Cardiac muscle cell (in vitro differentiated cells and primary cell): ENCODE measurements at places on chromosomes 6 and 20. TPM values are rescaled to one million over a fixed set of nuclear protein-coding genes. Genes with fewer than 3 reads are reported as not detected.

SLC13A3 gene
- total RNA-seq: 2.5 and 3.9 TPM in 2 replicates

DNA sequence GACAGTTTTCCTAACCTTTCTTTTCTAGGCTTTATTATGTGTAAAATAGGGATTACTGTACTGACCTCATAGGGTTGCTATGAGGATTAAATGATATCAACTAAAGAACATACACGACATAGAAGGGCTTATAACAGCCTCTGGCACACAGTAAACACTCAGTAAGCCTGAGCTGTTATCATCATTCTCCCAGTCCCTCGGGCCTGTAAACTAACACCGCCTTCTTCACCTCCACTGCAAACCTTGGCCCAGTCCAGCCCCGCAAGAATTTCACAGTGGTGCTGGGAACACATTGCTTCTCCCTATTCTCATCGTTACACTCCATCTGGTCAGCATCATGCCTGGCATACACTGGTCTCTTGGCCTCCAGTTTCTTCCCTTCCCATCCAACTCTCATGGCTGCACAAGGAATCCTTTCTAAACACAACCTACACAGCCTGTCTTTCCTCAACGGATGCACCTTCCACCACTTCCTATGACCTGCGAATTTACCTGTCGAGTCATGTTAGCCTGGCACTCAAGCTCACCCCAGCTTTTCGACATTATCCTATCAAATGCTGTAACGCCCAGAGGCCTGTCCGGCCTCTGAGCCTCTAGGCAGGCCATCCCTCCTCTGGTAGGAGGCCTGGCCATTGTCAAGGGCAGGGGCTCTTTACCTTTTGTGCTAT, 92.1 kb downstream of the FYN start:
- no peak overlapping the region for H3K4me3 ChIP-seq
- H3K27me3 ChIP-seq: no peaks in the 10 kb centered on the region
- H3K4me1 ChIP-seq: peaks cover 3% of the 10 kb centered on the region
- H3K36me3 ChIP-seq: no peaks in the 10 kb centered on the region

CCR6 gene
- not detected in 2 replicates for total RNA-seq

DNA sequence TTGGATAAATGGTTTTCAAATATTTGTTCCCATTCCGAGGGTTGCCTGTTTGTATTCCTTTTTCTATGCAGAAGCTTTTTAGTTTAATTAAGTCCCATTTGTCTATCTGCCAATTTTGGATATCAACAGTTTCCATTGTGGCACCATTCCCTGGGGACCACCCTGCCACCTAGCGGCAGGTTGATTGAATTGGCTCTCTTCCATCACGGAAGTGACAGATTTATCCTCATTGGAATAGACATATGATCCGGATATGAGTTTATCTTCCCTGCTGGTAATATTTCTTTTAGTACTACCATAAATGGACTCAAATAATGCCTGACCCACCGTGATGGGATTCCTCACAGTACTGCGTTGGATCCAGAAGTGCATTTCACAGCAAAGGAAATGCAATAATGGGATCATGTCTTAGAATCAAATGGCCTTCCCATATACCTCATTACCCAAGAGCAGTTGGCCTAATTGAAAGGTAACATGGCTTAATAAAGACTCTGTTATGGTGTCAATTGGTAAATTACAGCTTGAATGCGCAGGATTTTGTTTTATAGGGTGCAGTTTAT, 327.0 kb downstream of the BMP2 start:
- H3K36me3 ChIP-seq: no peaks in the 10 kb centered on the region
- H3K4me3 ChIP-seq: no peak overlapping the region
- DNase-seq: peak; percentile 73
- no peak overlapping the region for H3K27ac ChIP-seq

DDR1 gene
- total RNA-seq: 125 and 136 TPM in 2 replicates

GRCh38 chr6:44503471-44503870, 116.0 kb downstream of the CDC5L start:
- H3K4me1 ChIP-seq: no peaks in the 10 kb centered on the region
- no peak overlapping the region for H3K4me3 ChIP-seq
- no peak for DNase-seq
- H3K36me3 ChIP-seq: no peaks in the 10 kb centered on the region
- H3K27me3 ChIP-seq: no peaks in the 10 kb centered on the region

TBX18 gene
- total RNA-seq: 5.2 and 5.5 TPM in 2 replicates

PEX7 gene
- total RNA-seq: 13.4 and 13.7 TPM in 2 replicates

GRCh38 chr20:40468759-40469158, 220.3 kb downstream of the MAFB start:
- H3K27ac ChIP-seq: no peak overlapping the region
- H3K4me3 ChIP-seq: no peak overlapping the region
- no peak for DNase-seq
- no peaks in the 10 kb centered on the region for H3K4me1 ChIP-seq
- H3K27me3 ChIP-seq: no peaks in the 10 kb centered on the region
- no peaks in the 10 kb centered on the region for H3K36me3 ChIP-seq

TSPO2 gene
- total RNA-seq: not detected in 2 replicates

HLA-DOA gene
- total RNA-seq: 0.25 and 0.74 TPM in 2 replicates

- H3K27me3 ChIP-seq: no peaks in the 10 kb centered on the region
- H3K36me3 ChIP-seq: no peaks in the 10 kb centered on the region
- H3K4me1 ChIP-seq: no peaks in the 10 kb centered on the region
- no peak overlapping the region for H3K4me3 ChIP-seq
- DNase-seq: no peak
Measured at GRCh38 chr20:24721891-24722568, 227.0 kb upstream of the CST7 start.

PSORS1C2 gene
- total RNA-seq: not detected in 2 replicates

DNA sequence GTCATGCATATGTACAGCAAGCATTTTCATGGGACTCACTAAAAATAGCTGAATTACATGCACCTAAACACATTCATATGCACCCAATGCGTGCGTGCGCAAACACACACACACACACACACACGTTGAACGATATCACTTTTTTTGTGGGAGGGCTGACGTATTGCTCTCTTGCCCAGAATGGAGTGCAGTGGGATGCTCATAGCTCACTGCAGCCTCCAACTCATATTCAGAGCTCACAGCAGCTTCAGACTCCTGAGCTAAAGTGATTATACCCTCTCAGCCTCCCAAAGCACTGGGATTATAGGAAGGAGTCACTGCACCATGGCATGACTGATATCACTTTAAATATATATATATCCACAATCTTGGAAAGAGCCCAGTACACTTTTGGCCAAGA, 620.4 kb upstream of the MANEA start:
- no peaks in the 10 kb centered on the region for H3K27me3 ChIP-seq
- H3K4me3 ChIP-seq: no peak overlapping the region
- DNase-seq: no peak
- no peaks in the 10 kb centered on the region for H3K36me3 ChIP-seq
- no peaks in the 10 kb centered on the region for H3K4me1 ChIP-seq

- no peak overlapping the region for H3K4me3 ChIP-seq
- no peaks in the 10 kb centered on the region for H3K27me3 ChIP-seq
- H3K36me3 ChIP-seq: no peaks in the 10 kb centered on the region
- H3K4me1 ChIP-seq: no peaks in the 10 kb centered on the region
- peak; percentile 87 for DNase-seq
Measured at GRCh38 chr6:129598244-129599187, 111.5 kb downstream of the ARHGAP18 start.

CRISP3 gene
- not detected in 2 replicates for total RNA-seq

DNA sequence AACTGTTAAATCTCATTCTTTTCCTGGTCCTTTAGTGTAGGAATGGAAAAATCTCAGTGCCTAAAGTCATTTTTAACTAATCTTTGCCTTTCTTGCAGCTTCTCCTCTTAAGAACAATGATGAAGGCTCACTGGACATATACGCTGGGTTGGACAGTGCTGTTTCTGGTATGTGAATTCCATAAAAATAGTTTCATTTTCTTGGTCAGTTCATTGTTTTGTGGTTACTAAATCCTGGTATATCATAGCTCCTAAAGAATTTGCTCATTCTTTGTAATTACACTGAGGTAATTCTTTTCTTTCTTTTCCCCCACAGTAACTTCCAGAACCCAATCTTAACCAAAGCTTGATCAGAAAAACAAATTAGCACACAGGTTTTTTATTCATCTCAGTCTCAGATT, 23.4 kb downstream of the CASP8AP2 start:
- H3K4me3 ChIP-seq: no peak overlapping the region
- H3K27me3 ChIP-seq: no peaks in the 10 kb centered on the region
- H3K4me1 ChIP-seq: no peaks in the 10 kb centered on the region
- no peak for DNase-seq
- H3K36me3 ChIP-seq: peaks cover 25% of the 10 kb centered on the region
- no peak overlapping the region for H3K27ac ChIP-seq

DNA sequence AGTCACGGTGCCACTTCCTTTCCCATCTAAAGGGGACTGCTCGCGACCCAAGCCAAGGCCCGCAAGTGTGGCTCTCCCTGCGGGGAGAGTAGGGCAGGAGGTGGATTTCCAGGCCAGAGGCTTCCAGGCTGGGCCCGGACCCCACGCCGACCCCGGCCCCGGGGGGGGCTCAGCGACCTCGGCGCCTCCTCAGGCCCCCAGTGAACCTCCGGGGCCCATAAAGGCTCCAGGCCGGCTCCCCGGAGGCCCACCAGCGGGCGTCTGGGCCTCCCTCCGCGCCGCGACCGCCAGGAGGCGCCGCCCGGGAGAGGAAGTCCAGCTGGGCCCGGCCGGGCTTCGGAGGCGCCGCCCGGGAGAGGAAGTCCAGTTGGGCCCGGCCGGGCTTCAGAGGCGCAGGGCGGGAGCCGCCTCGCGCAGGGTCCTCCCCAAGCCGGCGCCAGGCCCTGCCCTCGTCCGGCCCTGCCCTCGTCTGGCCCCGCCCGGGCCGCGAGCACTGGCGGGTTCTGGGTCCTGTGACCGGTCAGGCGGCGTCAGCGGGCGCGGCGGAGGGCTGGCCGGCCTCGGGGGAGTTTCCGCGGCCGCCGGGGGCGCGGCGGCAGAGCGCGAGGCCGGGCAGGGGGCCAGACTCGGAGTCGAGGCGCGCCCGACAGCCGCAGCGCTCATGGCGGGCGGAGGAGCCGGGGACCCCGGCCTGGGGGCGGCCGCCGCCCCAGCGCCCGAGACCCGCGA, at the start of gene RAB32:
Gene RAB32 (plus strand): TSS at position 623 of the 729 bp plus-strand sequence. CDS start 39 bp downstream, at position 662.
- H3K36me3 ChIP-seq: no peaks in the 10 kb centered on the region
- peak within 1 kb of the TSS; percentile 43 for H3K4me3 ChIP-seq
- no peaks in the 10 kb centered on the region for H3K27me3 ChIP-seq
- peak within 1 kb of the TSS; percentile 65 for H3K27ac ChIP-seq
- peak; percentile 95 for DNase-seq

GRCh38 chr20:47115694-47116093, 221.1 kb downstream of the EYA2 start:
- H3K4me1 ChIP-seq: no peaks in the 10 kb centered on the region
- no peak overlapping the region for H3K4me3 ChIP-seq
- H3K27me3 ChIP-seq: no peaks in the 10 kb centered on the region

KIF25 gene
- 1.6 TPM in 1 of 2 replicates, not detected in the other for total RNA-seq

IRAK1BP1 gene
- 6.7 and 7.5 TPM in 2 replicates for total RNA-seq

- no peaks in the 10 kb centered on the region for H3K27me3 ChIP-seq
- H3K4me3 ChIP-seq: no peak overlapping the region
- DNase-seq: no peak
- no peaks in the 10 kb centered on the region for H3K36me3 ChIP-seq
Measured at GRCh38 chr6:27879837-27880236, 32.4 kb downstream of the OR2B2 start.

GRCh38 chr20:57628047-57628961, 8.1 kb upstream of the ZBP1 start:
- H3K4me3 ChIP-seq: no peak overlapping the region
- H3K4me1 ChIP-seq: no peaks in the 10 kb centered on the region
- H3K27me3 ChIP-seq: no peaks in the 10 kb centered on the region
- H3K36me3 ChIP-seq: no peaks in the 10 kb centered on the region

- H3K36me3 ChIP-seq: peaks cover 3% of the 10 kb centered on the region
- no peak overlapping the region for H3K27ac ChIP-seq
- H3K4me3 ChIP-seq: no peak overlapping the region
- H3K27me3 ChIP-seq: no peaks in the 10 kb centered on the region
- DNase-seq: no peak
Measured at GRCh38 chr6:122806291-122806690, 17.2 kb downstream of the SMPDL3A start.

GRCh38 chr6:48961781-48962415, 501.2 kb downstream of the MMUT start:
- no peaks in the 10 kb centered on the region for H3K36me3 ChIP-seq
- H3K27me3 ChIP-seq: no peaks in the 10 kb centered on the region
- no peak overlapping the region for H3K4me3 ChIP-seq

GRCh38 chr6:147260091-147260490, 55.9 kb downstream of the STXBP5 start:
- H3K36me3 ChIP-seq: no peaks in the 10 kb centered on the region
- H3K27ac ChIP-seq: no peak overlapping the region
- no peak overlapping the region for H3K4me3 ChIP-seq
- no peaks in the 10 kb centered on the region for H3K27me3 ChIP-seq

DNA sequence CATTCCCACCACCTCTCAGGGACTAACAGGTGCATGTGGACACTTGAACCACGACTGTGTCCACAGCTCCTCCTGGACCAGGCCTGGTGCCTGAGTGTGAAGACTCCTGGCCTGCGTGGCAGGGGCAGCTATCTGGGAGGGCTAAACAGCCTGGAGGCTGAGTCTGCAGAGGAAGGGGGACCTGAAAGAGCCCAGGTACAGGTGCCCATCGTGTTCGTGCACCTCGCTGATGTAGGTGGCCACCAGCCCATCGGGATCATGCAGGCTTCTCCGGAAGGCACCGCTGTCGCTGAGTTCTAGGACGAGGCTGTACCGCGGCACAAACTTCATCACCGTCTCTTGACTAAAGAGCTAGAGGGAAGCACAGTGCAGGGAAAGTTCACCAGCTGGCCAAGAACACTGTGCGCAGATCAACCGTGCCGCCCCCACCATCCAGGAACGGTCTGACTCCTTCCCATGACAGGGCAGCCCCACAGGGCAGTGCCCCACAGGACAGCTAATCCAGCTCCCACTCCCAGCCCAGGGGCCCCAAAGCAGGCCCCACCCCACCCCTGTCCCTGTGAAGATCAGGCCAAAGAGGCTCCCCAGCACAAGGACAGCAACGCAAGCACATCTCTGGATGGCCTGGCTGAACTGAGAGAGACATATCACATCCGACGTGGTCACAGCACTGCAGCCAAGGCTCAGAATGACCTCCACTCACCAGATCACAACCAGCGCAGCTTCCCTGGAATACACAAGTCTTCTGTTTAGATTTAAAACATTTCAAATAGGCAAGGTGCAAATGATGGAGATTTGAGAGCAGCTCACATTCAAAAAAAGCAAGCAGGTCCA, 14.8 kb downstream of the CST7 start:
- DNase-seq: no peak
- no peak overlapping the region for H3K27ac ChIP-seq
- no peaks in the 10 kb centered on the region for H3K36me3 ChIP-seq
- no peak overlapping the region for H3K4me3 ChIP-seq
- H3K4me1 ChIP-seq: no peaks in the 10 kb centered on the region
- no peaks in the 10 kb centered on the region for H3K27me3 ChIP-seq
